Caudate nucleus (tissue), 63 donors: ENCODE measurements at places on chromosomes 16 and 17.

- DNase-seq = no peak
Observed at GRCh38 chr17:59494757-59495368, 70.5 kb upstream of the DHX40 start.

DNA sequence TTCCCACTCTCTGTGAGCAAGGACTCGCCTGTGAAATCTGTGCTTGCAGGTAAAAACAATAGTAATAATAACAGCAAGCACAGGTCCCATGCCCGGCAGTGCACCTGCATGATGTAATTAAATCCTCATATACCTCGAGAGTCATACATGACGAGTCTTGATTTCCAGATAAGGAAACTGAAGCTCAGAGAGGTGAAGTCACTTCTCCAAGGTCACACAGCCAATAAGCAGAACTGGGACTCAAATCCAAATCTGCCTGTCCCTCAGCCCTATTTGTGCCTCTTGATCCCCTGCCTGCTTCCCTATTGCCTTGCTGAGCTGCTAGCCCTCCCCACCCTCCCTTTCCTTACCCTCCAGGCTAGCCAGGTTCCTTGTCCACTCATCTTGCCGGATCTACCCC is 38.0 kb upstream of the CPNE2 start:
- no peak for DNase-seq

DNA sequence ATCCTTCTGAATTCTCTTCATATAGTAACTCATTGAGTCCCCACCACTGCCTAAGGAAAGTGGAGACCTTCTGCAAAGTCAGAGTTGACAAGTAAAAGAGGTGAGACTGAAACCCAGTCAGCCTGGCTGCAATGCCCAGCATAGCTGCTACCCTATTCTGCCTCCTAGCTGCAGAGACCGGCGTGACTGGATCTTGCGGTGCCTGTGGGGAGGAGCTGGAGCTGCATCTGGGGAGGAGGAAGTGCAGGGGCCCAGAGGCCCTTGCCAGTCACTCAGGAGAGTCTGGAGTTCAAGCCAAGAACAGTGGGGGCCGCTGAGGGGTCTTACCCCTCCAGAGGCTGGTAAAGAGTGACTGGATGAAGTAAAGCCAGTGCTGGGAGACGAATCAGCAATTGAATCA is 35.0 kb upstream of the ZNF423 start:
- no peak for DNase-seq

- no peak for DNase-seq
Observed at GRCh38 chr16:57424583-57424982, 20.0 kb downstream of the CCL17 start.

- no peak for DNase-seq
Observed at GRCh38 chr16:67372664-67373063, 20.6 kb downstream of the TPPP3 start.
